ENCODE measurements at places on chromosomes 11 and 22.

GRCh38 chr11:63508009-63508408 is 2.1 kb downstream of the LGALS12 start:
- peak; percentile 46 for DNase-seq

DNA sequence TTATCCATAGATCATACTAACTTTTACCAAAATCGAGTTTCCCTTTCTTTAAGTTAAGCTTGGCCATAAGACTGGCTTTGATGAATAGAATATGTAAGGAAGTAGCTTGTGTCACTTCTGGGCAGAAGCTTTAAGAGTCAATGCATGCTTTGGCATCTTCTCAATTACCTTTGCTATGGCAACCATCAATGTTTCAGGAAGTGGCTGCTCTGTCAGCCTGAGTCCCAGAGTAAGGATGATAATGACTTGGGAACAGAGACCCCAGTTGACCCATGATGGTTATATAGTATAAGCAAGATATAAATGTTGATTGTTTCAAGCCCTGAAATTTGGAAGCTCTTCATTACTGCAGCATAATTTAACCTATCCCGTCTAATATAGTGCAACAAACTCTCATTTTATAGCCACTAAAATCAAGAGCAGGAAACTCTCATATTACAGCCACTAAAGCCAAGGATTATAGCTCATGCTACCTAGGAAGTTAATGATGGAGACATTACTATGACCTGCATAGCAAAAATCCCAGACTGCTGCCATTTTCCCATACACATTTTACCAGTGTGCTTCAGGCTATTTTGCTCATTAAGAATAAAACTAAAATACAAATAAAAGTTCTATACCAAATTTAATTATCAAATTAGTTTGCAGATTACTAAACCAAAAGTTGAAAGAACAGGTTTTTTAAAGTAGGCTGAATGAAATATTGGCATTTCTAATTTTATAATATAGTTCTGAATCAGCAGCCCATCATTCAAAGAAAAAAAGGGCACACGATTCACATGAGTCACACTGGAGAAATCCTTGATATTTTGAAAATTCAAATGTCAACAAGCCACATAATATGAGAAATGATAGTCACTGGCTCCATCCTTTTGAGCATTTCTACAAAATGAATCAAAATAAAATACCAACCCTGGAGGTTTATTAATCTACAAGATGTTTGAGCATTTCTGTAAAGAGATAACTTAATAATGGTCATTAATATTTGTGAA is 23.8 kb downstream of the FSHB start:
- no peak for DNase-seq

DNA sequence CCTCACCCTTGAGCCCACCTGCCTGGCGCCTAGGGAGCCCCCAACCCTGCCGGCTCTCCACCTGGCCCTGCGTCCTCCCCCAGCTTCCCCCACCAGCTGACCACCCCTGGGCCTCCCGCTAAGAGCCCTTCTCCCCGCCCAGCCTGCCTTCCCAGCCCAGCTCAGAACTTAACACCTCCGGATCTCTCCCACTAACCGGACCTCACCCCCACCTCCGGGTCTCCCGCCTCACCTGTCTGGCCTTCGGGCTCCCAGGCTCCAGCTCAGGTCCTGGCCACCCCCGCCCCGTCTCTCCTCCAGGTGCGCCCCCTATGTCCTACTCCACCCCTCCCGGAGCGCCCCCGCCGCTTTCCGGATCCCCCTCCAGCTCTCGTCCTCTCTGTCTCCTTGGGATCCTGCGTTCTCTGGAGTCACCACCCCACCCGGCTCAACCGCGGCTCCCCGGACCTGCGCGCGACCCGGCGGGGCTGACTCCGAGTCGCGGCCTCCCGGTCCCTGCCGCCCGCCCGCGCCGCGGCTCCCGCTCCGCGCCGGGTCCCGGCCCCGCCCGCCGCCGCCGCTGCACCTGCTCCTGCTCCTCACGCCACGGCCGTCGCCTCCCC is at the start of gene KCNJ11:
Gene KCNJ11 (minus strand): TSS at position 51 of the 602 bp plus-strand sequence. CDS start 568 bp downstream, outside the sequence.
- peak; percentile 46 for DNase-seq

GRCh38 chr11:65428578-65429067 is 6.0 kb downstream of the NEAT1 start:
- DNase-seq, result no peak

GRCh38 chr11:19674836-19675235 is 37.8 kb upstream of the NAV2 start:
- DNase-seq, result no peak

- DNase-seq, result no peak
Observed at GRCh38 chr11:94058630-94059029, 37.5 kb downstream of the HEPHL1 start.

- no peak for DNase-seq
Observed at GRCh38 chr22:20568502-20569058, 61.2 kb downstream of the MED15 start.
